ENCODE measurements at places on chromosomes 16 and 17. TPM values are rescaled to one million over a fixed set of nuclear protein-coding genes. Genes with fewer than 3 reads are reported as not detected.

Gene SNAI3
- 2.3 TPM for total RNA-seq

Gene EMC8
- 47.3 TPM for total RNA-seq

Gene TMEM11
- total RNA-seq = 28.6 TPM

Gene PRAC1
- not detected for total RNA-seq

Gene TP53TG3D
- not detected for total RNA-seq

Gene OTOP2
- total RNA-seq = not detected

Gene LDAF1
- total RNA-seq = 9.3 TPM

Gene SYCE1L
- 4.2 TPM for total RNA-seq

Gene KRTAP9-2
- total RNA-seq = not detected
